ENCODE measurements at places on chromosomes 11 and 22.

DNA sequence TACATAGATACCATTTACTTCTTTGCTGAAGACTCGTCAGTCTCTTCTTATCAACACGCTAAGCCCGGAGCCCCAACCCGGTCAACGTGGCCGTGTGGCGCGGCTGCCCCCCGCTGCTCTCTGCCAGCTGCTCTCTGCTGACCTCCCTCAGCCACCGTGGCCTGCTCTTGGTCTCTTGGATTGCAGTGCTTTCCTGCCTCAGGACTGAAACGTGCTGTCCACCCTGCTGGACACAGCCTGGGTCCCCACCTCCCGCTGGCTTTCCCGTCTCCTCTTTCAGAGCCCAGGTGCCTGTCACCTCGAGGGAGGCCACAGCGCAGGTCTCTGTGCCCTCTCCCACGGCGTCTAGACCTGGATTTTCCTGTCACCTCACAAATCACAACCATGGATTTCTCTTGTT, 388.1 kb upstream of the B3GAT1 start:
- DNase-seq: no peak

- no peak for DNase-seq
Observed at GRCh38 chr11:120842195-120842594, 181.7 kb upstream of the TBCEL start.

GRCh38 chr11:102269927-102270326, 47.4 kb upstream of the BIRC3 start:
- no peak for DNase-seq

GRCh38 chr11:120932305-120932915, 91.5 kb upstream of the TBCEL start:
- DNase-seq: no peak

GRCh38 chr11:134560566-134561330, 148.7 kb upstream of the B3GAT1 start:
- DNase-seq: no peak

GRCh38 chr22:25083807-25084200, 115.9 kb upstream of the CRYBB3 start:
- no peak for DNase-seq

- no peak for DNase-seq
Observed at GRCh38 chr11:56345739-56346138, at the start of gene OR8K1. Gene OR8K1 (plus strand): TSS chr11:56346039. CDS start chr11:56346039, 0 bp downstream.

DNA sequence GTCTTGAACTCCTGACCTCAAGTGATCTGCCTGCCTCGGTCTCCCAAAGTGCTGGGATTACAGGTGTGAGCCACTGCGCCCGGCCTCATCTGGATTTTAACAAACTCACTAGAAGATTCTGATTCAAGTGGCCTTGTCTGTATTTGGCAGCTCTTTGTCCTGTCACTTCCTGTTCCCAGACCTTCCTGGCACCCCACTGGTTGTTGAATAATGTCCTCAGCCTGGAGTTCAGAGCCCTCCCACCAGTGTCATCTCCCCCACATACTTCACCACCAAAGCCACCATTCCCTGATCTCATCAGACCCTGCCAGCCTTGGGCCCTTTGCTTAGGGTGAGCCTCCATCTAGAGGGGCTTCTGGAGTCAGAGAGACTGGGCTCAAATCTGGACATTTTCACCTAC, 3.3 kb downstream of the PELI3 start:
- no peak for DNase-seq

DNA sequence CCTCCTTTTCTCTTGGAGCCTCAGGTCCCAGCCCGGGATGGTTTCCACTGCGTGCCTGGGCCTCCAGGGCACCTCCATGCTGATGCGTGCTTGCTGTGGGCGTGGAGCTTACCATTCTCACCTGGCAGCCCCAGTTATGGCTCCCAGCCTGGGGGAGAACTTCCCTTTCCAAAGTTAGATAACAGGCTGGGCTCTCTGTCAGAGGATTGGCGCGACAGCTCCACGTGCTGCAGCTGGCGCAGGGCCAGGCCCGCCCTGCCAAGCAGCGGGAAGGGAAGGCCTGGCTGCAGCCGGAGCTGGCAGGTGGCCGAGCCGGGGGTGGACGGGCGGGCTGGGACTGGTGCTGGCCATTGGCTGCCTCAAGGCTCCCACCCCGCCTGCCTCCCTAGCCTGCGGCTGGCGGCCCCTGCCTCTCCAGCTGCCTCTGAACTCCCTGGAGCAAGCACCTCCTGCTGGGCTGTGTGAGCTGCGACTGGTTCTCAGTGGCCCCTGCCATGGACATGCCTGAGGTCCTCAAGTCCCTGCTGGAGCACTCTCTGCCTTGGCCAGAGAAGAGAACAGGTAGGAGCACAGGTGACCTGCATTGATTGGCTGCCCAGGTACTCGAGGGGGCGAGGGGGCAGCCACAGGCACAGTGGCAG, 14.6 kb upstream of the TEF start:
- DNase-seq: peak; percentile 78

GRCh38 chr11:75911459-75911858, 96.4 kb downstream of the UVRAG start:
- no peak for DNase-seq

- peak; percentile 79 for DNase-seq
Observed at GRCh38 chr11:110951037-110951949, 239.1 kb upstream of the ARHGAP20 start.

DNA sequence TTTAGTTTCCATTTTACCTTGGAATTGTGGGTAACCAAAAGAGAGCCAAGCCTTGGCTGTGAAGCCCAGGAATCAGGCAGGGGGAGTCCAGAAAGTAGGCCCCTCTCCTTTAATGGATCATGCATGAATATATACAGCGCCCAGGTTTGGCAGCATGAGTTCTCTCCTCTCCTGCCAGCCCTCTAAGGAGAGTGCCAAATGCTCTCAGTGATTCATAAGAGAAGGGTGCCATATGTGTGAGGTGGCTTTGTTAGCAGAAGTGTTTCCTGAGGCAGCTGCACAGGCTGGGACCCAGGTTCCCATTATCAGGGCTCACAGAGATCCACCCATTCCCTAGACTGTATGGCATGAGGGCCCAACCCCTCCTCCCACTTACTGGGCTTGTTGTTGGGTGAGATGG, 52.3 kb upstream of the SCUBE2 start:
- no peak for DNase-seq

DNA sequence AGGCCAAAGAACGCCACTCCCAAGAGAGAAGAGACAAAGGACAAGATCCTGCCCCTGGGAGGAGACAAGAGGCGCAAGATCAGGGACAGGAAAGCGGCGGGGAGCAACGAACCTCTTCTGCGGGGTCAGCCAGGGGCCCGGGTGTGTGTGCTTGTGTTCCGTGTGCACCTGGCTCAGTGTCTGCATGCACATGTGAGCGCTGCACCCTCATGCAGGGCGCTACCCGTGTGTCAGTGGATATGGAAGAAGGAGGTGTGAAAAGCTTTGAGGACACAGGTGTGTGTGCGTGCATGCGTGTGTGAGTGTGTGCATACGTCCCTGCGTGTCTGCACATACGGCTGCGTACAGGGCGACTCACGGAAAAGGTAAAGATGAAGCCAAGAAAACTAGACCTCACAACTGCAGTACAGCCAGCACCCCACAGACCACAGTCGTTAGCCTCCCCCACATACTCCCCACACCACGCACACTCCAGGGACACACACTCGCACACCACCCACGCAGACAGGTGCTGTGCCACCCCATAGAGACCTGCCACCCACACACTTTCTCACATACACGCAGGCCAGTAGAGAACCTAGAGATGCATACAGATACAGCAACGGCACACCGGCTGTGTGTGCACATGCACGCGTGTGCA, 11.0 kb upstream of the IGSF9B start:
- no peak for DNase-seq

- no peak for DNase-seq
Observed at GRCh38 chr11:47797633-47798032, 30.5 kb upstream of the FNBP4 start.

GRCh38 chr11:128733440-128734102, 39.7 kb downstream of the FLI1 start:
- DNase-seq: no peak

GRCh38 chr11:12922980-12923507, 86.1 kb upstream of the RASSF10 start:
- no peak for DNase-seq

- DNase-seq: no peak
Observed at GRCh38 chr11:131495423-131495822, 125.0 kb downstream of the NTM start.

- no peak for DNase-seq
Observed at GRCh38 chr11:5196067-5196466, 4.4 kb downstream of the OR51V1 start.

DNA sequence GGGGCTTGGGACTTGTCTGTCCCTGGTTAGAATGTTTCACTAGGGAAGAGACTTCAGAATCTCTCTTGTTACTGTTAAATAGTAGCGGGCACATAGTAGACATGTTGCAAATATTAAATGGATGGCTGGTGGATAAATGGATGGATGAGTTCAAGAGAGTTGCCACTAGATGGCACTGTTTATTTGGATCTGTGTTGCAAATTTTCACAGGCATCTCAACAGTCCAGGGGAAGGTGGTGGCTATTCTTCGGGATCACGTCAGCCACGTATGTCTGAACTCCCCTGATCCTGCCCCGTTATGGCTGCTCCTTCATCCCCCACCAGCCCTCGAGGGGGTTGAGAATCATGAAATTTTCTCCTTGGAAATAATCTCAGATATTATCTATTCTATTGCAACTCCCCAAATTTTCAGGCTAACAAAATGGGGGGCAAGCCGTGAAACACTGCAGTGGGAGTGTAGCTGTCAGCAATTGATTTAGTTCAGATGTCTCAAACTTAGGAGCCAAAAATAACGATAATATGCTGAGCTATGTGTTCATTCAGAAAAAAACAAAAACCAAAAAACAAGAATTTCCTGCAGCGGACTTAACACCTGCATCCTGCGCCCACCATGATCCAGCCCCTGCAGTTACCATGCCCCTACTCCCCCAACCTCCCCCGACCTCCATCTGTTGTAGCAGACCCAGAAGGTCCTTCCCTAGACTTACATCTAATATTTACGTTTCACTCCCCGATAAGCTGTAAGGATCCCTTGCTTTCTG, 29.1 kb upstream of the BIRC3 start:
- peak; percentile 63 for DNase-seq

GRCh38 chr22:32475468-32476010, 928 bp downstream of the FBXO7 start:
- no peak for DNase-seq

- no peak for DNase-seq
Observed at GRCh38 chr11:57390535-57390934, at the start of gene PRG2. Gene PRG2 (minus strand): TSS chr11:57390650. CDS start chr11:57389944, 706 bp downstream.

- DNase-seq: no peak
Observed at GRCh38 chr22:19387038-19387437, 44.5 kb downstream of the HIRA start.

GRCh38 chr22:24803064-24803542, 2.9 kb upstream of the SGSM1 start:
- no peak for DNase-seq

DNA sequence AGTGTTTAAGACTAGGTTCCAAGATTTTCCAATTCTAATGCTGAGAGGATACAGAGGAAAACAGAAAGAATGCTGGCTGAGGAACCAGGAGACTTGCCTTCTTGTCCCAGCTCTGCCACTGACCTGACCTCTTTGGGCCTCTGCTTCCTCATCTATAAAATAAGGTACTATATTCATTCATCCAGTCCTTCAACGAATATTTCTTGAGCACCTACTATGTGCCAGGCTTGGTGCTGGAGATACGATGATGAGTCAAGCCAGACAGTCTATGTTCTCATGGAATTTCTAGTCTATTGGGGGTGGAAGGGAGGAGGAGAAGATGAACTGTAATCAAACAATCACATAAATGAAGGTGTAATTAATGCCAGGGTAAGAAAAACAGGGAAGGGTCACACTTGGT, 27.8 kb upstream of the UPB1 start:
- no peak for DNase-seq

GRCh38 chr11:64239662-64240434, 1.0 kb upstream of the FKBP2 start:
- no peak for DNase-seq

DNA sequence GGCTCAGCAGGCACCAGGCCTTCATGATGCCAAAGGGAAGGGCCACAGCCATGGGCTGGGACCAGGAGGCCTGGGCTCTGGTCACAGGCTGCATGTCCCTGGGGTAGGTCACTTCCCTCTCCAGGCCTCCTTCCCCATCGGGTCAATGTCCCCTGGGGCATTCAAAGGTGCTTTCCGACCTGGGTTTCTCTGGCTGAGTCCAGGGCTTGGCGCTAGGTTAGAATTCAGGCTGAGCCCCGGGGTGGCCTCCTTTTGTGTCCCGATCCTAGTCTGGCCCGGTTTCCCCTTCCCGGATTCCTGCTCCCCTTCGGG, 12.2 kb downstream of the MAFF start:
- no peak for DNase-seq

GRCh38 chr11:84130646-84131427, 844.7 kb upstream of the CCDC90B start:
- DNase-seq: no peak

DNA sequence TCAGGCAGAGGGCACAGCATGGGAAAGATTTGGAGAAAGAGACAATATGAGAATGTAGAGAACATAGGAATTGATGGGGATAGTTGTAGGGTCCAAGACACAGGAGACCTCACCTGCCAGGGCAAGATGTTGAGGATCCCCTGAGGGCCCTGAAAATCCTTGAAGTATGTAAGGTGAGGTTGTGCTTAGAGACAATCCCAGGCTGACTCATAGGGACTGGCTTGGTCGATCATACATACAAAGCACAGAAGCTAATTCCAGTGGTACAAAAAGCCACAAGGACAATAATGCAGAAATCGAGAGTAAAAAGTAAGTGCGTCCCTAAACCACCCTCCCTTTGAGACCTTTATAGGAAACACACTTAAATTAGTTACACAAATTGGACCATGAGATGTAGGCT, 468.2 kb downstream of the MIAT start:
- DNase-seq: no peak

DNA sequence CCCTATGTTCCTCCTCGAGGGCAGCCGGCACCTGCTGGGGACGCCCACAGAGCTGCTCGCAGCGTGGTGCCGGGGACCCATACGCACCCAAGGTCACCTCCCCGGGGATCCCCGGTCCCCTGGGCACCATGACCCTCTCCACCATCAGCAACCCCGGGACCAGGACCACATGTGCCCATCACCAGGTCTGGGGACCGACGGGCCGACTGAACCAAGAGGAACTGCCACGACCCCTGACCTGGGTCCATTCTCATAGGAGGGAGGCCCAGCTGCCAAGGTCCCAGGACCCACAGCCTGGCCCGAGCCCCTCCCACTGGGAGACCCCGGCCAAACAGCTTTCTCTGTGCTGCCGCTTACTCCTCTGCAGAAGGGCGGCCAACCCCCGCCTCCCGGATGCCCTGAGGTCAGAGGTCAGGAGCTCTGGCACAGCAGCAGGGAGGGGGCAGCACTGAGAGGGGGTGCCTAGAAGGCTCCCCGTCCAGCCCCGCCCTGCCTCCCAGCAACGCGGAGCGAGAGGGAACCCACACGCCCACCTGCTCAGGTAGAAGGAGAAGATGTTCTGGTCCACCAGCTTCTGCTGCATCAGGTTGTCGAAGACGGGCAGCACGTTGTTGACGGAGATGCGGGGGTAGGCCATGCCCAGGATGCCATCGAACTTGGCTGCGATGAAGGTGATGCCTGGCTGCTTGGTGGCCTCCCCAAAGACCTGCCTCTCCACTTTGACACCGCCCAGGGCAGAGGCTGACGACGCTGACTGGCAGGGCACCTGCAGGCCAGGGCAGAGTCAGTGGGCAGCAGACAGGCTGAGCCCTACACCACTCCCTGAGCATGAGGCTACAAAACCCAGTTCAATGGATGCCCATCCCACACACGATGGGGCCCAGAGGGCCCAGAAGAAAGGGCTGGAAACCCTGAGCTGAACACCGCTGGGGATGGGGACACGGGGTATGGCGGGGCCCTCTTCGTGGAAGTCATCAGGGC, 6.6 kb downstream of the CTSD start:
- DNase-seq: no peak

- peak; percentile 54 for DNase-seq
Observed at GRCh38 chr11:8963569-8964323, 496 bp downstream of the TMEM9B start.

GRCh38 chr11:124934862-124935547, 842 bp downstream of the HEPACAM start:
- no peak for DNase-seq
